ENCODE measurements at places on chromosomes 7 and 10.

DNA sequence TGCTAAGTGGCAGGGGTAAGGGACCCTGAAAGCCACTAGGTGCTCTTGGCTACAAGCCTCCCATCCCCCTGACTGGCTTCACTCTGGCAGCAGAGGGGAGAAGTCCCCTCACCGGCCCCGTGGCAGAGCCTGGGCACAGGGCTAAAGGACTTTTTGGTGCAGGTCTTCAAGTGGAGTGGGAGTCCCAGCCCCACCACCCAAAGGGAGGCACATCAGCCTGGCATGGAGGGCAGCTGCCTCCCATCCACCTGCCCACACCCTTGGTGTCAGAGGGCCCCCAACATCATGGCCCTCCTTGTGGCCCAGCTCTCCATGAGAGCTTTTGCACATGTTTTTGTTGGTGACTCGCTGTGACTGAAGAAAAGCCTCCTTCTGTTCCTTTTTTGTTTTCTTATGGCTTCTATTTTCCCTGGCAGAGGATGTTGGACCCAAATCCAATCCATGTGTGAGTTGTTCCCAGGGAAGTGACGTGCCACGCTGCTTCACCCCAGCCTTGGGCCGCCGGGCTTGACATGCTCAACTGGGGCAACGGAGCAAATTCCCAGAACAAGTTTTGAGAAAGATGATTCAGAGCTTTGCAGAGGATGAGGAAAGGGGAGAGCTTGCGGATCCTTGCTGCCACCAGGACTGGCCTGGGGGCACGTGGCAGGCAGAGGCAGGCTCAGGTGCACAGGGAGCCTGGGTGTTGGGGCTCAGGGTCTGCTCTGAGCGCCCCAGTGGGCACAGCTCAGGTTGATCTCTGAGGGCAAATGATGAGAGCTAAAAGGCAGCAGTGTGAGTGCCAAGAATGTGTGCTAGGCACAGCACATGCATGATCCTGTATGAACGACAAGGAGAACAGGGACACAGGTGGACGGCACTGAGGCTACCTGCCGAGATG, 1.9 kb upstream of the AEBP1 start:
- no peak for DNase-seq

DNA sequence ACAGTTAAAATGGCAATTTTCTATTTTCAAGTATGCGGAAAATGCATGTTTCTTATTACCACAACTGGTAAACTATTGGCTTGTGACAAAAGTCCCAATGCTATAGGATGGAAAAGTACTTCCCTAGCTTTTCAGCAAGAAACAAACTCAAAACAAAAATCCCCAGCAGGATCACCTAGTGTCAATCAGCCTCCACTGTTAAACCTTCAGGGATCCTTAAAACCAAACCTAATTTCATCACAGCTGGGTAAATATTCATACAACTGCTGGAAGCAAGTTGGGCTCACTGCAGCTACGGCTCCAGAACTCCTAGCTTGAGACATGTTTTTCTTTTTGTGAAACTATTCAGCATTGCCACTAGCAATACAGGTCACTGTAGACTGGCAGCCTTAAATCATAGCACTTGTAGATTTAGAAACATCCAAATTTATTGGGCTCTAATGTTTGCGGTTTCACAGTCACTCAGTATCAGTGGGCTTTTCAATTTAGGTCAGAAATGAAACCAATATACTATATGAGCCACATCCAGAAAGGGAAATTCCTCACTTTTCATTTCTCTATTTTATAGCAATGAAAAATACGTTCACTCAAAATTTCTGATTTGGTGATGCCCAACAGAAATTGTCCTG, 145.2 kb upstream of the ANK3 start:
- DNase-seq = no peak

DNA sequence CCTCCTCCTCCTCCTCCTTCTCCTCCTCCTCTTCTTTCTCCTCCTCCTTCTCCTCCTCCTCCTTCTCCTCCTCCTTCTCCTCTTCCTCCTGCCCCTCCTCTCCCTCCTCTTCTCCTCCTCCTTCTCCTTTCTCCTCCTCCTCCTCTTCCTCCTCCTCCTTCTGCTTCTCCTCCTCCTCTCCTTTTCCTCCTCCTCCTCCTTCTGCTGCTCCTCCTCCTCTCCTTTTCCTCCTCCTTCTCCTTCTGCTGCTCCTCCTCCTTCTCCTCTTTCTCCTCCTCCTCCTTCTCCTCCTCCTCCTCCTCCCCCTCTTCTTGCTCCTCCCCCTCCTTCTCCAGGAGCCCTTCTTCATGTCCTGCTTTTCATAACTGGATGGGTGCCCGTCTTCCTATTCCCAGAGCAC, 12.2 kb downstream of the PLXNA4 start:
- no peak for DNase-seq

DNA sequence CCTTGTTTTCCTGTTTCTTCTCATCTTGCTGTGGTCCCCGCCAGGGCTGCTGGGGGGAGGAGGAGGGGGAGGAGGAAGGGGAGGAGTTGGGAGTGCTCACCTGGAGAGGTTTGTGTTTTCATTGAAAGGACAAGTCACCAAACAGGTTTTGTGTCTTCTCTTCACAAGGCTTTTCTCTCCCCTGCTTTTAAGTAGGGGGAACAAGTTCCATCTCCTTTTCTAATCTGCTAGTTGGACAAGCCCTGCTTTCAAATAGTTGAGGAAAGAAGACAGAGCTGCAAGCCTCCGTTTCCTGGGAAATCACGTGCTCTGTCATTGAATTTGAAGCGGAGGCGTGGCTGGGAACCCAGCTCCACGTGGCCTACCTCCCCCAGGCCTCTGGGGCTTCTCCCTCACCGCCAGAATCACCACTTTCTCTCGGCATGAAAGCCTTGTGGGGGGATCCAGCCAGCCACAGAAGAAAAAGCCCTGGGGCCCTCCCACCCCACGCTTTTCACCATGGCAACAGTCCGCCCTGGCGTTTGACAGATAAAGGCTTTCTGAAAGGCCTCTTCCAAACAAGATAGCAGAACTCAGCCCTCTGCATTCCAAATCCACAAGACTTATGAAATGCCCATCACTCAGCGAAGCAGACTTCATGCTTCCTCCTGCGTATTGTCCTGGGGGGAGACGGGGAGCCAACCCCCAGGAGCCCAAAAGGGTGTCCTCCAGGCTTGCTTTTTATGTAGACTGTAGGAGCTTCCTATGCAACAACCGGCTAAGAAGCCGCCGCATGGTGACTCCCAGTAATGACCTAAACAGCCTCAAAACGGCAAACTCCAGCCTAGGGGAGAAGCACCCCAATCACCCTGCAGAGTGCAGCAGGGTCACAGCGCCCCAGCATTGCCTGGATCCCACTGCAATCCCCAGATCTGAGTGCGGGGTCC, 51.7 kb downstream of the PROSER2 start:
- no peak for DNase-seq

DNA sequence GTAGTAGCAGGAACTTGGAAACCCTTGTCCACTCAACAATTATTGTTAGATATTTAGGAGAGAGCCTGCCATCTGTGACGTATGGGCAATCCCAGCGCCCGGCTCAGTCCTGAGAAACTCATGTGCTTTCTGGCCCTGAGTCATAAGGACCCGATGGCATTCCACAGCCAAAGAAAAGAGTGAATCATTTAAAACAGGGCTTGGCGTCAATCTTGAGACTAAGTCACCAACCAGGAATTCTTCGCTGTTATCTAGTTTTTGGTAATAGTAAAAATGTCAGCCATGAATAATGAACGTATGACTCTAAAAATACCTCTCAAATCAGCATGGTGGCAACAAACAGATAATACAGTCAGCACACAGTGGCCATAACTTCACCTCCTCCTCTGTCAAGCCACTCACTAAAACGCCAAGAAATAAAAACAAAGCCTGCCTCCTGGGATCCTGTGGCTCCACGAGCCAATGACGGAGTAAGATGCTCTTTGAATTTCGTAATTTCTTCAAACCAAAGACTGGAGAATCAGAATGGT, 140.8 kb downstream of the ADAM12 start:
- DNase-seq = no peak

DNA sequence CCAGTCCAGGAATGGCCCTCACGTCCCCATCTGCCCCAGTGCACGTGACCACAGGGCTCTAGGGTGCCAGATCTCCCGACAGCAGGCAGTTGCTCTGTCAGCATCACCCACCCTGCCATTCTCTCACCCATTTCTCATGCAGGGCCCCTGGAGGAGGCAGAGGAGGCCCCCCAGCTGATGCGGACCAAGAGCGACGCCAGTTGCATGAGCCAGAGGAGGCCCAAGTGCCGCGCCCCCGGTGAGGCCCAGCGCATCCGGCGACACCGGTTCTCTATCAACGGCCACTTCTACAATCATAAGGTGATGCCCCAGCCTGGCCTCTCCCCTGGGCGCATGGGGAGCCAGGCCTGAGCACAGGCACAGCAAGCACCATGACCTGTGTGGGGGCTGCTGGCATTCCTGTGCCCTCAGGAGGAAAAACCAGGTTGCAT, 6.1 kb upstream of the DEPP1 start:
- DNase-seq = no peak

- no peak for DNase-seq
Measured at GRCh38 chr7:26197153-26198115, 3.1 kb downstream of the HNRNPA2B1 start.

DNA sequence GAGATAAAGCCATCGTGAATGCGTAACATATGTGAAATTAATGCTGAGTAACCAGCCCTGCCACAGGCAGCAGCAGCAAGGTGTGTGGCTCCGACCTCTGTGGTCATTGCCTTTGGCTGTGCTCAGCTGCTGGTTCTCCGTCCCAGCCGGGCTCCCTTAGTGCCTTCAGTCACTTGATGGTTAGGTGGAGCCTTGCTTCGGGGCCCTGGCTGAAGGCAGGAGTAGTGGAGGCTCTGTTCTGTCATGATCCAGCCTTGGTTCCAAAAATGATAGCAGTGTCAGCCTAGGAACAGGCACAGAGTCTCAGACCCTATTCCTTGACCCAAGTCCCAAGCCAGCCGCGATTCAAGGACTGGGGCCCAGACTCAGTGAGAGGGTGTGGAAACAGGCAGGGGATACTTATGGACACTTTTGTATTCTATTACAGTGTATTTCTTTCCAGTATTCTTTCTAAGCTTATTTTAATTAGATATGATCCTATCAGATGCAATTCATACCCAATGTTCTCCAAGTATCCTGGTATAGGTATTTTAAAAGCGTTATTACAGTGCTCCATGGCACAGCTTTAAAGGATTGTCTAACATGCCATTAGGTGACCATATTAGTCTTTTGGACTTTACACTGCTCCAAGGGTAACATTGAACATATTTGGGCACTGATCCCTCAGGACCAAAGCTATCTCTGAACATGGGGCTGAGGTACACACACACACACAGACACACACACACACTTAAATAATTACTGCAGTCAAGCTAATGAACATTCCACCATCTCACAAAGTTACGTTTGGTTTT, 9.0 kb downstream of the SCART1 start:
- DNase-seq = no peak

DNA sequence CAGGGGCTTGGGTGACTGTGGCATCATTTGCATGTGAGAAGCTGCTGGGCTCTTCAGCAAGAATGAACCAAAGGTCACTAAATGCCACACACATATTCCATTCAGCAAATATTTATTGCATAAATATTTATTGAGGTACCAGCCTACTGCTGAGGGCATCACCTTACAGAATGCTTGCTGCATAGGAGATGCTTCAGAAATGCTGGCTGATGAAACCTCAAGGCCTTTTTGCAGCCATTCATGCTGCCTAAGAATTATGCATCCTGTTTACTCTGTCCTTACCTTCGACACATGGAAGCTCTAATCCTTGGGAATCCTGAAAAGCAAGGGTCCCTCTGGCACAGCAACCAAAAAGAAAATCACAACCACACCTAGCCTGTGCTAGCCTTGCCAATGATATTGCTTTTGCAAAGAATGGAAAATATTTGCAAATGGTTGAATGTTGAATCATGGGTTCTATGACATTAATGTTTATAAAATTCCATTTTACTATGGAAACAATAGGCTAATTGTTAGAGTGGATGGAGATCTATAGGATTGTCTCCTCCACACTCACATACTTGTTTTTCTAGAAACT, 79.6 kb downstream of the PCGF5 start:
- DNase-seq = no peak

DNA sequence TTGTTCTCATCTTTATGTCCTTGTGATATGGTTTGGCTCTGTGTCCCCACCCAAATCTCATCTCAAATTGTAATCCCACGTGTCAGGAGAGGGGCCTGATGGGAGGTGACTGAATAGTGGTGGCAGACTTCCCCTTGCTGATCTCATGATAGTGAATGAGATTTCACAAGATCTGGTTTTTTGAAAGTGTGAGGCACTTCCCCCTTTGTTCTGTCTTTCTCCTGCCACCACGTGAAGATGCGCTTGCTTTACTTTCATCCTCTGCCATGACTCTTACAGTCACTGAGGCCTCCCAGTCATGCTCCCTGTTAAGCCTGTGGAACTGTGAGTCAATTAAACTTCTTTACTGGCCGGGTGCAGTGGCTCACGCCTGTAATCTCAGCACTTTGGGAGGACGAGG, 161.0 kb downstream of the HERPUD2 start:
- DNase-seq = no peak

GRCh38 chr10:119131512-119132240, 27.8 kb downstream of the DENND10 start:
- no peak for DNase-seq

- DNase-seq = no peak
Measured at GRCh38 chr7:10708447-10708846, 265.2 kb upstream of the PHF14 start.

DNA sequence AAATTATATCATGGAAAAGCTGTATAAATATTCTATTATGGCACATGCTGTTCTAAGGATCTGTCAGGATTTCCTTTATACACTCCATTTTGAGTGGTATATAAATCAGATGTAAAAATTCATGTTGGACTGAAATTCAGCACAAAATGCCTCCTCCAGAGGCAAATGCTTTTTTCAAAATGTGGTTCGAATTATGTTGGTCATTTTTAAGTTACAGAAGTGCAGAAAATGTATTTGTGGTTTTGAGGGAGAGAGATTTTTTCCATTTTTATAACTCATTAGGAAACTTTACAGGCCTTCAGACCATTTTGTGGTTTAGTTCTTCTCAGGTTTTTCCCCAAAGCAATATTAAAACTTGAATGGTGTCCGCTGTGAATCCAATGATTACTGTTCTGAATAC, 2.9 kb downstream of the PPP1R3A start:
- DNase-seq = no peak

- DNase-seq = no peak
Measured at GRCh38 chr10:17169803-17170202, 31.7 kb downstream of the TRDMT1 start.

- DNase-seq = no peak
Measured at GRCh38 chr7:47724335-47724982, 142.5 kb upstream of the TNS3 start.

DNA sequence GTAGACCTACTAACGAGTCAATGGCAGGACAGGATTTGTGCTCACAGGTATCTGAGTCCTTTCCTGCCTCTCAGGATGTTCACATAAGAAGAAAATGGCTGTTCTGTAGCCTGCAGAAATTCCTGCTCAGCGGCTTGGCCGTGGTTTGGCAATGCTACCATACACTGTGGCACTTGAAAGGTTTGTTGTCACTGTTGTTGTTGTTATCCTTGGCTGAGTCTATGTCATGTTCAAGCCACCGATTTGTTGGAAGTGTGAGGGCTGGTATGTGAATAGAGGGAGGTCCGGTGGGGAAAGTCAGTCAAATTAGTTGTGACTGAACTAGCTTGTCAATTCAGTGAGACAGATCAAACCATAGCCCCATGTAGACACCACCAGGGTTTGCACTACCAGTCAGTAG, 199.9 kb downstream of the TRIL start:
- no peak for DNase-seq

Measured in activated naive CD4-positive, alpha-beta T cell (primary cell).